ENCODE measurements at places on chromosomes 1 and 21. TPM values are rescaled to one million over a fixed set of nuclear protein-coding genes. Genes with fewer than 3 reads are reported as not detected.

Gene HSD11B1
- polyA plus RNA-seq = 5.9 TPM

Gene TMCO1
- 96.3 TPM for polyA plus RNA-seq

Gene FAAH
- 25.0 TPM for polyA plus RNA-seq

Gene PRELP
- polyA plus RNA-seq = 13.3 TPM

Gene HENMT1
- 16.3 TPM for polyA plus RNA-seq

Gene WNT4
- polyA plus RNA-seq = 5.0 TPM

Gene PROK1
- polyA plus RNA-seq = 1.1 TPM

Gene DMRTA2
- polyA plus RNA-seq = 19.7 TPM

Gene CACNA1E
- polyA plus RNA-seq = 3.9 TPM

Gene POFUT2
- 11.5 TPM for polyA plus RNA-seq

Gene FAM110D
- 1.2 TPM for polyA plus RNA-seq

Gene S100A8
- polyA plus RNA-seq = 4.3 TPM

Gene SLC25A34
- polyA plus RNA-seq = 3.9 TPM

Gene RWDD3
- polyA plus RNA-seq = 2.5 TPM

Gene PRR9
- not detected for polyA plus RNA-seq

Gene TP73
- 19.0 TPM for polyA plus RNA-seq

Gene UBXN10
- polyA plus RNA-seq = 1.4 TPM

Gene PBX1
- 72.1 TPM for polyA plus RNA-seq

Gene ADGRB2
- polyA plus RNA-seq = 67.9 TPM

Gene LCE1D
- not detected for polyA plus RNA-seq

All from brain (organoid and tissue), 16 donors.